ENCODE measurements at places on chromosomes 5 and 9.

DNA sequence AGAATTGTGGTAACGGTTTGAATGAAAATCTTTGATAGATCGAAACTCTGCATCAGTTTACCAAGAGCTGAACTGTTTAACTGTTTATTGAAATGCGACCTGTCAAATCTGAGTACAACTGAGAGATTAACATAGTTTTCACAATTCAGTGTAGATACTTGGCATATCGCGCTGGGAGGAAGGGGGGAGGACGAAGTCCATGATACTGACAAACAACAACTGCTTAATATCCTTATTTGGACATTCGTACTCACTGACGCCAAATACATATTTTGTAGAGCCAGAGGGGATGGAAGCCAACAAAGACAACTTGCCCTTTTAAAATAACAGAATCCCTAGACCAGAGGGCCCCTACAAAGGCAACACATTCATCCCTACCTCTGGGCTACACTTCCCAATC, 93.2 kb downstream of the GLIS3 start:
- no peak for DNase-seq

GRCh38 chr5:10932426-10932825, 171.4 kb upstream of the DAP start:
- no peak for DNase-seq

DNA sequence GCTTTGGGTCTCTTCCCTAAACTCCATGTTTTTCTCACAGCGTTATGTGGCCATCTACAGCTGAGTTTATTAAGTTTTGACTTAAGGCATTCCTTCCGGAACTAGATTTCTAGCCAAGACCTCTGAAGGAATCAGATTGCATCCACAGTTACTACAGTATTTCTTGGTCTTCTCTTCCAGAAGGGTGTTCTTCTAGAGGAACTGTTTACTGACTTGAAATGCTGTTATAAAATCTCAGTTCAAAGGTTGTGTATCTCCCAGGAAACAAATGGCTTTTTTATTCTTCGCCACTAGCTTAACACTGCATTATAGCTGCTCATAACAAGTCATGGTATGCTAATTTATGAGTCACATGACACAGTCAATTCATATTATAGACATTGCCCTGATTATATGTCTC, 55.3 kb upstream of the RAD23B start:
- DNase-seq, result no peak

GRCh38 chr5:124745928-124746915, at the start of gene ZNF608:
Gene ZNF608 (minus strand): TSS chr5:124746639. CDS start chr5:124744989, 1,650 bp downstream.
- no peak for DNase-seq

DNA sequence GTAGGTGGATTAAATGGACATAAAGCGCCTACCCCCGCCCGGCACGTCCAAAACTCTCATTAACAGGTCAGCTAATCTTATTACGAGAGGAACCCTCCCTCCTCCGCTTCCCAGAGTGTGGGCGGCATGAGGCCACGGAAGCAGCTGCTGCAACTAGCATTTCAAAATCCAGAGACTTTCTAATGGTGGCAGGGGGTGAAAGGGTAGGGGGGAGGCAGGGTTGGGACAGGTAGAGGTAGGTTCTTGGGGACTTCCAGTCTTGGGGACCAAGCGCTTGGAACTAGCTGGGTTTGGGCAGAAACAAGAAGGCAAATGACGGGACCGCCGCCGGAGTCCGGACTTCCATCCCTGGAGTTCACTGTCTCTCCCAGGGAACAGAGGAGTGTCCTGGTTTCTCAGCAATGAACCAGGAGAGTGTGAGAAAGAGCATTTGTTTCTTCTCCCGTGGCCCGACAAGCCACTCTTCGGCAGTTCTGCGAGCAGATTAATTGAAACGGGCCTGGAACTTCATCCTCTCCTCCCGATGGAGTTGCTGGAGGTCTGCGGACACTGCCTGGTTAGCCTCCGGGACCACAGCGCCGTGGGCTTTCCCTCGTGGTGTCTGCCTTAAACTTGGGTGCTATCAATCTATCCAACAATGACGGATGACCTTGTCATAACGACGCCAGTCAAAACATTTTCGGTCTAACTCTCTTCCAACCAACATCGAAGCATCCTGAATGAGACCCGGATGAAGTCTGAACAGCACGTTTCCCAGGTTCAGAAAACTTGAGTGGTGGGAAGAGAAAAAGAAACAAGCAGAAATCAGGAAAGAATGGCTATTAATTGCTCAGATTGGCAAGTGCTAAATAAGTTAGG, 1.6 kb upstream of the PRDM6 start:
- no peak for DNase-seq

GRCh38 chr5:151110992-151111391, 30.2 kb upstream of the TNIP1 start:
- DNase-seq, result no peak

GRCh38 chr5:151872701-151873100, 52.0 kb downstream of the GLRA1 start:
- no peak for DNase-seq

Measured in cortex of kidney (tissue), 1 donor.